ENCODE measurements at places on chromosomes 3 and 15. TPM values are rescaled to one million over a fixed set of nuclear protein-coding genes. Genes with fewer than 3 reads are reported as not detected.

The GHRL gene
- not detected for polyA plus RNA-seq

- DNase-seq, result peak; percentile 45
Observed at GRCh38 chr15:67070150-67070549, 4.7 kb downstream of the SMAD3 start.

The CFAP100 gene
- polyA plus RNA-seq, result not detected

DNA sequence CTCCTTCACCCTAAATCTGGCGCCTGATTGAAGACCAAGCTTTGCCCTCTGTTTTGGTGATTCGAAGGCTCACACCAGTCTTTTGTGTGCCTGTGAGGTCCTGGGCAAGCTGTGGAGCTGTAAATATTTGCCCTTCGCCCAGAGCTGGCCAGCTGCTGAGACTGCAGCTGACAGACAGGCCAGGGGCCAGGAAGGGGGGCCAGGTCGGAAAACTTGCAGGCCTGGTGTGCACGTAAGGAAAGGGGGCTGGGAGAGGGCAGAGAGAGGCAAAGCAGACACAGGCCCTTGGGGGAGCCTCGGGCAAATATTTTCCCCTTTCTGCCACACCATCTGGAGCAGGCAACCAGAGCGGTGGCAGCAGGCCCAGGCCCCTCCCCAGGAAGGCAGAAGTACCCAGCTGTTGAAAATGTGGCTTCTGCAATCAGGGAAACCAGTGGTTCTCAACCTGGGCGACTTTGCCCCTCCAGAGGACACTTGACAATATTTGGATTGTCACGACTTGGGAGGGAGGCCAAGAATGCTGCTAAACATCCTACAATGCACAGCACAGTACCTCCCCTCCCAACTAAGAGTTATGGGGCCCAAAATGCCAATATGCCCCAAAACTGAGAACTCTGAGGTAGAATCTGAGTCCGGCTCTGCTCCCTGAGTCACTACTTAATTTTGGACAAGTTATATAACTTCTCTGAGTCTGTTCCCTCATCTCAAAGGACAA is 2.5 kb downstream of the PDZRN3 start:
- DNase-seq, result peak; percentile 47

- no peak for DNase-seq
Observed at GRCh38 chr3:32457971-32458471, 44.6 kb downstream of the CMTM6 start.

GRCh38 chr3:5055357-5056110 is 66.6 kb upstream of the ARL8B start:
- DNase-seq, result no peak

The CILP gene
- polyA plus RNA-seq, result 0.02 TPM

- no peak for DNase-seq
Observed at GRCh38 chr15:27094235-27094634, 123.3 kb downstream of the GABRG3 start.

The SLC22A13 gene
- polyA plus RNA-seq, result 0.22 TPM

The ANKDD1A gene
- 4.9 TPM for polyA plus RNA-seq

DNA sequence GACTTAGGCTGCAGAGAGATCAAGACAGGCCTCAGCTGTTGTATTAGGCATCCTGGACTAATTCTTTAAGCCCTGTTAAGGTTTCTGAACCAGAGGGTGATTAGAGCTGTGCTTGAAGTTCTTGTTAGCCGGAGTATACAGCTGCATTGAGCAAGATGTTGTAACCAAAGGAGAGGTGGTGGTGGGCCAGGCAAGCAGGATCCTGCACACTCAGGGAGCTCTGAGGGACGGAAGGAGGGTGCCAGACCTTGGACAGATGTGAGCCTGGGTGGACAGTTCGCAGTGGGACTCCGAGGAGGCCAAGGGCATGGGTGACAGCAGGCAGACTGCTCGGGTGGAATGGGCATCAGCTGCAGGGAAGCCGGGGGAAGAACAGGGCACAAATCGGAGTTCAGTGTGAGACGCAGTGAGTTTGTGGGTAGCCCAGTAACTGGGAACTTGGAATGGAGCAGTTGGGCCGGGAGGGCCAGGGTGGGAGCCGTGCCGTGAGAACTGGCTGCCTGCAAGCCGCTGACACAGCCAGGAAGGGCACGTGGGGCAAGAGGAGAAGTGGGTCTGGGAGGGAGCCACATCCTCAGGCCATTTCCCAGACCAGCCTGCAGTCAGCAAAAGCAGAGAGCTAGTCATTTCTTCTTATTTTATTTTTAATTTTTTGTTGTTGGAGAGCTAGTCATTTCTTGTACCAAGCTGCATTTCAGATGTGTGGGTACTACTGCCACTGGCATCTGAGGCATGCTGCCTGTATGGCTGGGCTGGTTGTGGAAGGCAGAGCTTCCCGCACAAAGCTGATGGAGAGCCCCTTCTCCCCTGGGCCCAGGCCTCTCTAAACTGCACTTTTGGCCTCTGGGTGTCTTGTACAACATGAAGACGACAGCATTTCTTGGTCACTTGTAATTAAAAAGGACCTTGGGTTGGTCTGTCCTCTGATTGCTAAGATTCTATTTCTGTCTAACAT is 61.0 kb downstream of the PGPEP1L start:
- DNase-seq, result peak; percentile 26

The LRRC31 gene
- polyA plus RNA-seq, result not detected

GRCh38 chr3:104612218-104612617 is 754.5 kb upstream of the ALCAM start:
- no peak for DNase-seq

- no peak for DNase-seq
Observed at GRCh38 chr15:68732451-68732850, 88.2 kb downstream of the ANP32A start.

The EPHA3 gene
- 0.04 TPM for polyA plus RNA-seq

The DUOXA2 gene
- polyA plus RNA-seq, result not detected

GRCh38 chr3:111903067-111903511 is 44.0 kb downstream of the PHLDB2 start:
- peak; percentile 84 for DNase-seq

The EBLN2 gene
- 2.5 TPM for polyA plus RNA-seq

- DNase-seq, result no peak
Observed at GRCh38 chr3:79018265-79018664, 749.5 kb downstream of the ROBO1 start.

DNA sequence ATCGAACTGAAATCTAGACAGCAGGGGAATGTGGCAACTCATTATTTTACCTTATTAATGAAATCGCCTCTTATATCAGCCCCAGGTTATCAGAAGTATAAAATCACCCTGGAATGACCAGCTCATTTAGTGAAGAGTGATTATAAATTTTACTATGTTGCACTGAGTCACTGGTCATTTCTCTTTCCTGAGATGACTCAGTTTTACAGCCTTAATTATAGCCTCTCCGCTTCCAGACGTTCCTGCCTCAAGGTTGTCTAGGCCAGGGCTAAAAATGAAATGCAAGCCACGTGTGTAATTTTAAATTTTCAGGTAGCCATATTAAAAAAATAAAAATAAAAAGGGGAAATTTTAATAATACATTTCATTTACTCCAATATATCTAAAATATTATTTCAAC is 33.3 kb downstream of the DET1 start:
- DNase-seq, result peak; percentile 64

The CGGBP1 gene
- 45.5 TPM for polyA plus RNA-seq

The THBS1 gene
- polyA plus RNA-seq, result 1,711 TPM

- DNase-seq, result no peak
Observed at GRCh38 chr15:92650256-92650655, 5.3 kb downstream of the FAM174B start.

The SLC24A5 gene
- not detected for polyA plus RNA-seq

The SOX14 gene
- not detected for polyA plus RNA-seq

The REC114 gene
- not detected for polyA plus RNA-seq

The COL8A1 gene
- 151 TPM for polyA plus RNA-seq

DNA sequence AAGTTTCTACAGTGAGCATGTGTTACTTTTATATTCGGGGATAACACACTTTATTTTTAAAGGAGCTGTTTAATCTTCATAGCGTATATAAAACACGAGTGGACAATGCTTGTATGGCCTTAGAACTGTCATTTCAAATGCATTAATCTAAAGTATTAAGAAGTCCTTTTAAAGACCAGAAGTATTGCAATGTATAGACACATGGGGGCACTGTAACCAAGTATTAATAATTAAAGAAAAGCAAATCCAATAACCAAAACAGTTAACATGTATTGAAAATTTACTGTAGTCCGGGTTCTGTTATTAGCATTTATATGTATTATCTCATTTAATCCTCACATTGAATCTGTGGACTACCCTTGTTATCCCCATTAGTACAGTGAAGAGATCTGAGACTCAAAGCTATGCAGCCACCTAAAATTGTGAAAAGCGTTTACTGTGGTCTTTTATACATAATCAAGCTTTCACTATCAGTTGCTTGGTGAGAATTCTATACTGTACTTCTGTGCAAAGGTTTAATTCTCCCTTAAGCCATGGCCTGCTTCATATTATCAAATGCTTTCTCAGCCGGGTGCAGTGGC is 10.1 kb downstream of the ARL14 start:
- DNase-seq, result peak; percentile 24

DNA sequence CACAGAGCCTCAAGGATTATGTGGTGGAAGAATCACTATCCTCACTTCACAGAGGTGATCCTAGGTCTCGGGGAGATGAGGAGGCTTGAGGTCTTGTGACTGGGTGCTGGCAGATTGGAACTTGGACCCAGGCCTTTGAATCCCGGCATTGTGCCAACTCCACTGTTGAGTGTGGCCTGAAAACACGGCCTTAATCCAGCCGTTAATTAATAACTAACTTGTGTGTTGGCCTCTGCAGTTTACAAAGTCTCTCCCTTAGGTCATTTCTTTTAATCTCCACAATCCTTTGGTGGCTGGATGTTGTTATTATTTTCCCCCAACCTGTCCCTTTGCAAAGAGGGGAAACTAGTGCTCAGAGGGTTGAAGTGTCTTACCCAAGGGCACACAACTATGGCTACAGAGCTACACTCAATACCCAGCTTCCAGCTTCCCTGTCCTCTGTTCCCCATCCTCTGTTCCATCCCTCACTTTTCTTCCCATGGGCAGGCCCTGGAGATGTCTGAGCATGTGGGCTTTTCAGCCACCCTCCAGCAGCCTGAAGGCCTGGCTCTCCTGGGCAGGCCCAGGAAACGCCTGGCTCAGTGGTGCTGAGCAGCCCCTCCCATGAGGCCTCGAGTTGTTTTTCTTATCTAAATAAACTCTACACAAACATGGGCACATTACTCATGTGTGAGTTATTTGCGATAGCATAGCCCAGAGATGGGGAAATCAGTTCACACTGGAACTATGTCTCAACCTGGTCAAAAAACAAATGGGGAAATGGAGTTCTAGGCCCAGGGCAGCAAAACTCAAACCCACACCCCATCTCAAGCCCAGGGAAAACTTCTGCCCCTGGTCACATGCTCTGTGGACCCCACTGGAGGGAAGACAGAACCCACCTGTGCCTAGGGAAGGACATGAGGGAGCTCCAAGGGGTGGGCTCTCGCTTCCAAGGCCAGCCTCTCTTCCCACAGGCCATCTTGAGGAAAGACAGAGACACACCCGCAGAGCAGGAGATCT is 16.8 kb upstream of the SMAD3 start:
- peak; percentile 96 for DNase-seq

The ZBBX gene
- polyA plus RNA-seq, result not detected

DNA sequence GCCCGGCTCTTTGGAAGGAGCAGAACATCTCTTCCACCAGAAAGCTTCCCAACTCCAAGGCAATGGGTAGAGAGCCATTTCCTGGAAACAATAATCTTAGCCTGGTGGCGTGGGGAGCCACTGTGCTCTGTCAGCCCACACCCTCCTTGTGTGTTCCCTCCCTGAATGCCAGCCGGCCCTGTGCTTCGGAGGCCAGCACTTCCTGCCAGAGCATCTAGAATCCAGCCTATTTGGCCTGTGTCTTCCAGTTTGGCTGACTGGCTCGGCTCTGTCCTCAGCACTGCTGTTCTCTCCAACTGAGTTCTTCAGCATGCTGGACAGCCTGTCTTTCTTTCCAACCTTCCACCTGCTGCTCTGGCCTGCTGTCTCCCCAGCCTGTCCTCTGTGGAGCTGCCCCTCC is 349.3 kb downstream of the MFSD1 start:
- DNase-seq, result no peak

DNA sequence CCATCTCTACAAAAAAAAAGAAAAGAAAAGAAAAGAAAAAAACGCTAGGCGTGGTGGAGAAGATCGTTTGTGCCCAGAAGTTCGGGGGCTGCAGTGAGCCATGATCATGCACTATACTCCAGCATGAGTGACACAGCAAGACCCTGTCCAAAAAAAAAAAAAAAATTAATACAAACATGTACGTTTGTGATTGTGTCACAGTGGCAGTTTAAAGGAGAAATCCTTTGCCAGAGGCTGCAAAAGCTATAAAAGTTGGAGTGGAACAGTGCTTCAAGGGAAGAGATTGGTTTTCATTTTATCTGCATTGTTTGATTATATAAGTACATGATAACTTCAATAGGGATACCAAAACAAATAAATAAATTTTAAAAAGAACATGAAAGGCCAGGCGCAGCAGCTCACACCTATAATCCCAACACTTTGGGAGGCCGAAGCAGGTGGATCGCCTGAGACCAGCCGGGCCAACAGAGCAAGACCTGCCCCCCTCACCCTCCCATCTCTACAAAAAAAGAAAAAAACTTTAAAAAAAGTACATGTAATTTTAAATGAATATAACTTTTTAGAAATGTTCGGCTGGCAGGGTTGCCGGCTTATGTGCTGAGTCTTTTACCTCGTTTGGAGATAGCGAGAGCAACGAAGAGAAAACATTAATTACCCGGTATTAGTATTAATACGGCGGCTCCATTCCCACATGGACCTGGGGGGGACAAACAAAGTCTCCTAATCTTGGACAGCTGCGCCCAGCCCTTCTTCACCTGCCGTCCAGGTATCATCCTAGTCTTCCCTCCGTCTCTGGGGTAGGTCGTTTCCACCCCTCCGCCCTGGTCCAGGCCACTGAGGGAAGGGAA is 573 bp upstream of the DIS3L start:
- DNase-seq, result no peak

The MASP1 gene
- polyA plus RNA-seq, result 16.2 TPM

- no peak for DNase-seq
Observed at GRCh38 chr15:73366766-73367623, 1.8 kb downstream of the HCN4 start.

The KBTBD8 gene
- 1.8 TPM for polyA plus RNA-seq

The TRPM1 gene
- polyA plus RNA-seq, result not detected

GRCh38 chr3:99624496-99625236 is 13.7 kb upstream of the COL8A1 start:
- DNase-seq, result no peak

DNA sequence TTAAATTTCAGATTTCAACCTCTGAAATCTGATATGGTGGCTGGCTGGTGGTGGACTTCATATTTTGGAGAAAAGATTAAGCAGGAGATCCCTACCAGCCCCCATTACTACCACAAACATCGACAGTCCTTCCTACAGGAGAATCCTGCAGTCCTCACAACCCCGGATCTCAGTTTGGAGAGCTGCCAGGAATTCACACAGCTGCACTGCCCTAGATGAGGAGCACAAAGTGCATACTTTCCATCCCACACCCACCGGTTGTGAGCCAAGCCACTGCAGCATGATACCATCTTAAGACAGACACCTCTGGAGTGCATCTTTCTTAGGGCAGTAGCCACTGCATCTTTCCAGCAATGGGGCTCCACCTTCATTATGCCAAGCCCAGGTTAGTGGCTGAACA is 185.5 kb upstream of the GPR149 start:
- DNase-seq, result no peak

DNA sequence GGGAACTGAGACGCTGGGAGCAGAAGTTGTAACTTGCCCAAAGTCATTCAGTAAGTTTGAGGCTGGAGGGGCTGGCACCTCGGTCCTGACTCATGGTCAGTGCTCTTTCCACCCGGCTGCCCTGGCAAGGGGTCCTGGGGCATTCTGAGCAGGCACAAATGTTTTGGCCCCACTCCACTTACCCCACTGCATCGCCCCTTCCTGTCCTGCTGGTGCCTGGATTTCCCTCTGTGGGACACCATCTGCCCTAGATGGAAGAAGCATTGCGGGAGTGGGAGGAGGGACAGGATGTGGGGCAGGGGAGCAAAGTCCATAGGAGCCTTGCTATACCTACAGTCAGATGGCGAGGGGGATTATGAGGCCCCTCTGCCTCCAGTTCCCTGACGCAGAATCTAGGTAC is 4.5 kb downstream of the CORO2B start:
- DNase-seq, result no peak

All from IMR-90 (cell line).